ENCODE measurements at places on chromosomes 5 and 9. TPM values are rescaled to one million over a fixed set of nuclear protein-coding genes. Genes with fewer than 3 reads are reported as not detected.

- DNase-seq: no peak
These were observed 816.1 kb upstream of the C9orf72 start for GRCh38 chr9:28389411-28389810.

- no peak for DNase-seq
These were observed at the start of gene WWC1 for GRCh38 chr5:168291342-168291963. TSS of gene WWC1 (plus strand) at chr5:168291645. CDS start at chr5:168292153, 508 bp downstream.

DNA sequence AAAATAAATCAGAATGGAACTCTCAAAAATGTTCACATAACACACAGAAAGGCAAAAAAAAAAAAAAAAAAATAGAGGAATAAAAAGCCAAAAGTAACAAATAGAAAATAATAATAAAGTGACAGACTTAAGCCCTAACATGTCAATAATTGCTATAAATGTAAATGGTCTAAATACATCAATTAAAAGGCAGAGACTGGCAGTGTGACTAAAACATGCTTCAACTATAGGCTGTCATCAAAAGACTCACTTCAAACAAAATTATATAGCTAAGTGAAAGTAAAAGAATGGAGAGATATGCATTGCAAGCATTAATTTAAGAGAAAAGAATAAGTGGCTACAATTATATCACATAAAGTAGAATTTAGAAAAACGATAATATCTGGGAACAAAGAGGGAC, 114.2 kb downstream of the PHF2 start:
- no peak for DNase-seq

DNA sequence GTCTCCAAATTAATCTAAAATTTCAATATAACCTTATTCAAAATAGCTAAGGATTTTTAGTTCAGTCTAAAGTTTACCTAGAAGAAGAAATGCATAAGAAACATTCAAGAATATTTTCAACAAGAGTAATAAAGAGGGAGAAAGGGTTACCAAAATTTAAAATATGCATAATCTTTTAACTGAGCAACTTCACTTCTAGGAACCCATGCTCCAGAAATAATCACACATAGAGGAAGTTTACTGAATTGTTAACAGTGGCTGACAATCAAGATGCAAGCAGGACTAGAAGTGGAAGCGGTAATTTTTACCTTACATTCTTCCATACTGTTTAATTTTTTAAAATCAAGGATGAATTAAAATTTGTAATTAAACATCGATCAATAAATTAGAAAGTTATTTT, 1.9 kb downstream of the PJA2 start:
- DNase-seq: no peak

NSUN2 gene
- 42.6 TPM for total RNA-seq

SOX30 gene
- 0.18 TPM for total RNA-seq

TSPAN17 gene
- 33.7 TPM for total RNA-seq

GRCh38 chr5:119385536-119386128, 29.8 kb downstream of the TNFAIP8 start:
- no peak for DNase-seq

SNX24 gene
- total RNA-seq: 21.0 TPM

GRCh38 chr5:172142709-172143215, 45.3 kb downstream of the STK10 start:
- no peak for DNase-seq

DNA sequence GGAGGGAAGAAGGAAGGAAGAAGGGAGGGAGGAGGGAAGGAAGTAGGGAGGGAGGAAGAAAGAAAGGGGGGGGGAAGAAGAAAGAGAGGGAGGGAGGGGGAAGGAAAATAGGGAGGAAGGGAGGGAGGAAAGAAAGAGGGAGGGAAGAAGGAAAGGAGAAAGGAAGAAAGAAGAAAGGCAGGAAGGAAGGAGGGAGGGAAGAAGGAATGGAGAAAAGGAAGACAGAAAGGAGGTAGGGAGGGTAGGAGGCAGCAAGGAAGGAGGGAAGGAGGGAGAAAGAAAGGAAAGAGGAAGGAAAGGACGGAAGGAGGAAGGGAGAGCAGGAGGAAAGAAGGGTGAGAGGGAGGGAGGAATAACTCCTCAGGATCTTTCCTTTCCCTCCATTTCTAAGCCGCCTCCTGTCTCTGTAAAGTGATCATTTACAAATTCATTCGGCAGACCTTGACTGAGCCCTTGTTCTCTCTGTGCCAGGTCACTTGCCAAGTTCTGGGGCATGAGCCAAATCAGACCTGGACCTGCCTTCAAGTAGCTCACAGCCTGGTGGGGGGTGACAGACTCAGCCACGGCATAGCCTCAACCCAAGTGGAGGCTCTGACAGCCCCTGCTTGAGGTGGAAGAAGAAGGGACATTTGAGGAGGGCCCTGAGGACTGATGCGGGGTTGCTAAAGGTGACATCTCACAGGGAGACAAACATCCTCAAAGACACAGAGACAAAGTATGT, 69.0 kb upstream of the HRH2 start:
- DNase-seq: peak; percentile 11

- no peak for DNase-seq
These were observed 354.1 kb upstream of the RFX3 start for GRCh38 chr9:3879726-3880505.

PHYHD1 gene
- total RNA-seq: 1.1 TPM

GRCh38 chr9:36100532-36100931, 36.0 kb upstream of the GLIPR2 start:
- DNase-seq: no peak

GPR151 gene
- total RNA-seq: 0.18 TPM

- DNase-seq: no peak
These were observed 1200.2 kb upstream of the CDH6 start for GRCh38 chr5:29993286-29993685.

DNA sequence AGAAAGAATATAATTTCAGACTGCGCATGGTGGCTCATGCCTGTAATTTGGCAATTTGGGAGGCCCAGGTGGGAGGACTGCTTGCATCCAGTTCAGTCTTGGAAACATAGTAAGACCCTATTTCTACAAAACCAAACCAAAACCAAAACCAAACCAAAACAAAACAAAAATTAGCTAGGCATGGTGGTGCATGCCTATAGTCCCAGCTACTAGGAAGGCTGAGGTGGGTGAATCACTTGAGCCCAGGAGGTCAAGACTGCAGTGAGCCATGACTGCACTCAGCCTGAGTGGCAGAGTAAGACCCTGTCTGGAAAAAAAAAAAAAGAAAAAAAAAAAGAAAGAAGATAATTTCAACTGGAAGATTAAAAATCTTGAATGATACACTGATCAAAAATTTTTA, 137.0 kb upstream of the ACOT12 start:
- DNase-seq: no peak

DNA sequence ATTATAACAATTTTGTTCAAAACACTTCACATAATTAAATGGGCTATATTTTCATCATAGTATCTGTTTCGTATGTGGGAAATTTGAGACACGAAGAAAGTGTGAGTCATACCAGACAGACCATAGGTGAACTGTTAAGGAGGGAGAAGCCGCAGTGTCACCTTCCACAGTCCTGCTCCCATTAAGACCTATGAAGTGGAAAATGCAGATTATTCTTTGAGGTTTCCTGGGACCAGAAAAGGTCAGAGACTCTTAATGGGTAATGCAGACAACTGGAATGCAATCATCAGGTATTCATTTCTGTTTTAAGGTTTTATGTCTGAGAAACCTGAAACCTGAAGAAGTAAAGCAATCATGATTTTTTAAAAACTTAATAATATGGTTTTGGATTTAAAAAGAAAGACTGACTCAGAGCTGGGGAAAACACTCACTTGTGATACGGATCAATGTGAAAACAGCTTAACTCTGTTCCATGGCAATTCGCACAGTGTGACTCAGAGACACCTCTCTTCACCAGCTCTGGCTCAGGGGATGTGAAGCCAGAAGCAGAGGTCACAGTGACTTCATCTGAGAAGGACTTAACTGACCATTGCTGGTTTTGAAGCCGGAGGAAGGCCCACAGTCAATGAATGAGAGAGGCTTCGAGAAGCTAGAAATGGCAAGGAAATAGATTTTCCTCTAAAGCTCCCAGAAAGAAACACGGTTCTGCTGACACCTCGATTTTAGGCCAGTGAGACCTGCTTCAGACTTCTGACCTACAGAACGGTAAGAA, 17.2 kb upstream of the GCNT1 start:
- DNase-seq: no peak

DNA sequence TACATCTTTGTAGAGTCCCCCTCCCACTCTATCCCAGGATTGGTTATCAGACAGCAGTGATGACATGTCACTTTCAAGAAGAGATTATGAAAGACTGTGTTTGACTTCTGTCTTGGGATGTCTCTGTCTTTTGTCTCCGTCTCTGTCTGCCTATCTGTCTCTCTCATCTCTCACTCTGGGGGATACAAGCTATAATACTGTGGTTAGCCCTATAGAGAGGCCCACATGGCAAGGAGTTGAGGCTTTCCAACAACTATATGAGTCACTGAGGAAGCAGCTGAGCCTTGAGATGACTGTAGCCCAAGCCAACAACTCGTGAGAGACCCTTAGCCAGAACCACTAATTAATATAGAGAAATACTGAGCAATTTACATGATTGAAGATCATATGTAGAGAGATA, 284.8 kb downstream of the PDE4D start:
- DNase-seq: no peak

NR4A3 gene
- total RNA-seq: 1.3 TPM

HEMGN gene
- total RNA-seq: 2.7 TPM

GRCh38 chr5:122694884-122695283, 80.0 kb upstream of the SNX2 start:
- no peak for DNase-seq

DNA sequence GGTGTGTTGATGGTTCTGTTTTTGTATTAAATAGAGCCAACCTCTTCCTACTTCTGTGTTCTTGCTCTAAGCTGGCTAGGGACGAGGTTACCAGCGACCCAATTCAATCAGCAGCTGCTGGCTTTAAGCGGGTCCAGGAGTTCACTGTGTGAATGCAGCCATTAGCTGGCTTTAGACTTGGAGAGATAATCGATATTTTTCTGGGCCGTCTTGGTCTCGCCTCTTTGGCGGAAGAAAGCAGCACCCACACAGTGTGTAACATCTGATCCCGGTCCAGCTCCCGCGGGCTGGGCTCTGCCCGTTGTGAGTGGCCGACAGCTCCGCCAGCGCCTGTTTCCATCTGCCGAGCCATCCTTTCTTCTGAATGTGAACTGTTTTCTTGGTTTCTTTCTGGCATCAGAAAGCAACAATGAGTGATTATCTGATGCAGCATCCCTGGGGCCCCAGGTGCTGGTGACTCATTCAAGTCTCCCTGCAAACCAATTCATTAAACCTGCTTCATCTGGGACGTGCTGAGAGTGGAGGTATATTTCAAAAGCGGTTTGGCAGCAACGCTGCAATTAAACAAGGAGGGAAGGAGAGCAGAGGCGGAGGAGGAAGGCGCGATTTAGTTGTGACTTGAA, 90.8 kb upstream of the IRX4 start:
- DNase-seq: no peak

DNA sequence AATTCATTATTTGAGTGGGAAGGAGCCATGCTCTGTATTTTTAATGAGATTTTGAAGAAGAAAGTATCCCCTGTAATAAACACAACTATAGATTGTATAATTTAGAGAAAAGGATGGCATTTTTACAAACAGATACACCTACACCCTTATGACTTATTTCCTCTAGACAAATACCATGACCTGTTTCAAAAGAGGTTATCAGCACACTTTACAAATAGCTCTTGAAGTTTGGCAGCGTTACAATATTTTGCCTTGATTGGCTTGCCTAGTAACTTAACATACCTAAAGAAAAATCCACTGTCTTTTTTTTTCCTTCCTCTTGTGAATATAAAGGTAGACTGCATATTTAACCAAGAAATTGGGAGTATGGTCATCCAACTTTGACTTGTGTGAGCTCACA, 28.5 kb upstream of the CETN3 start:
- DNase-seq: no peak

NR6A1 gene
- 2.9 TPM for total RNA-seq

PRPF4 gene
- total RNA-seq: 19.2 TPM

PNPLA7 gene
- 1.5 TPM for total RNA-seq

- no peak for DNase-seq
These were observed 97.8 kb downstream of the ERMP1 start for GRCh38 chr9:5735072-5735471.

DNA sequence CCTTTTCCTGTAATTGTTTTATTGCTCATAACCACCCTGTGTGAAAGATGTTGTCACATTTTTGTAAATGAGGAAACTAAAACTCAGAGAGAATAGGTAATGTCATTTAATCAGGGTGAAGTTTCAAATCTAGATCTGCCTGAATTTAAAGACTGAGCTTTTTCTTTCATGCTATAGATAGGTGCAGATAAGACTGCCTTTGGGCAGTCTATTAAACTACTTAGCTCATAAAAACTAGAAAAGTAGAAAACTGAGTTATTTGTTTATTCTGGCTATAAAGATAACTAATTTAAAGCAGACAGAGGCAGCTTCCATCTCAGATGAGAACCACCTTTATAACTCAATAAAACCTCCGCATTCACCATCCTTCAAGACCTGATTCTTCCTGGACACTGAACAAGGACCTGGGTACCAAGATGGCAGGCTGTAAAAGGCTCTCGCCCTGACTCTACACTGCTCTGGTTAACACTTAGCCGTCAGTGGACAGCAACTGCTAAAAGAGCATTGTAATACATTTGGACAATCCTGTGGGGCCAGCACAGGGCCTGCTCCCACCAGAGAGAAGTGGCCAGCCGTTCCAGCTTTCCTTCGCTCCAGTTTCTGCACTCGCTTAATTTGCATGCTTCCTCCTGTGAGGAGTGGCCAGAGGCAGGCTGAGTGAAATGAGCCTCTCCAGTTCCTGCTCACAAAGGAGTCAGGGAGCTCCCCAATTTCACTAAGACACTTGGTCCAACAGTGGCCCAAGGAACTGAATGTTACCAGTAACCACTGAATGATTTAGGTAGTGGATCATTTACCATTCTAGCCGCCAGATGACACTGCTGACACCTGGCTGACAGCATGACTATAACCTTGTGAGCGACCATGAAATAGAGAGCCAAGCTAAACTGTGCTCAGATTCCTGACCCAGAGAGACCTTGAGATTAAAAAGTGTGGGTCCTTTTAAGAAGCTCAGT, 566.4 kb downstream of the EFNA5 start:
- no peak for DNase-seq

DNA sequence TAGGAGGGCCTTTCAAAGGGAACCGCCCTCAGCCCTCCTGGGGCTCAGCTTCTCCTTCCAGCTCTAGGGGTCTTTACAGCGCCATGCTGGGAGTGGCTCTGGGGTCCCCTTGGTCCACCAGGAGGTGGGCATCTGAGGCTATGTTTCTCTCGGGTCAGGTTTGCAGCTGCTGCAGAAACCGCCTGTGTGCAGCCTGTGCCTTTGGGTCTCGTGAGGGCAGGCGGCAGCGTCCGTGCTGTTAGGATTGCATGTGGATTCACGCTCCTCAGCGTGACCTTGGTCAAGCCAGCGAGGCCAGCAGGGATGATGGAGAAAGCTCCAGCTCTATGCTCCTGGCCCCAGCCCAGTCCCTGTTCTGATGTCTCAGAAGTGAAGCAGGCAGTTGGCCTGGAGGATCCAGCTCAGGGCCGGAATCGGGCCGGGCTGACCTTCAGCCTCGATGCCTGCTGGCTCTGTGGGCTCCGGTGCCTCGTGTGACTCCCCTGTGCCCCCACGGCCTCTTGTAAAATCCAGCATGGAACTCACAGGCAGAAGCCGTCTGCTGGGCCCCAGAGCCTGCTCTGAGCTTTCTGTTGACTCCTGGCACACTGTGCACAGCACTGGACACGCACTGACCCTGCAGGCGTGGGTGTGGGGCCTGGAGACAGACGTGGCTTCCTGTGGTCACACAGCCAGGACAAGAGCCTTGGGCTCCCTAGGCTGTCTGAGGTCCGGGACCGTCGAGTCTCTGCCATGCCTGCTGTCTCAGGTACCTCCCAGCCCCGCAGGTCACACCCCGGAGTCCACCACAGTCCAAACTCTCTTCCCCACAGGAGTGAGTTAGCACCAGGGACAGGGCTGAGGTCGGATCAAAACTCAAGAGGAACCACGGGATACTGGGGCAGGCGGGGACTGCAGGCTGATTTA, 54.3 kb downstream of the TRIP13 start:
- no peak for DNase-seq

SMIM32 gene
- 0.27 TPM for total RNA-seq
